Left lobe of liver (tissue), 2 donors: ENCODE measurements at places on chromosomes 13 and 19. TPM values are rescaled to one million over a fixed set of nuclear protein-coding genes. Genes with fewer than 3 reads are reported as not detected.

The LIG4 gene
- 7.1 TPM for total RNA-seq

The PSG2 gene
- total RNA-seq, result not detected

The CRB3 gene
- total RNA-seq, result 25.9 TPM

The PTGIR gene
- total RNA-seq, result 3.0 TPM

The ATP8A2 gene
- total RNA-seq, result not detected

The GPR12 gene
- not detected for total RNA-seq

The NUDT19 gene
- 8.2 TPM for total RNA-seq

The C5AR1 gene
- total RNA-seq, result 6.2 TPM

The TTC9B gene
- not detected for total RNA-seq

The TRPM4 gene
- 15.0 TPM for total RNA-seq

The IGFL1 gene
- total RNA-seq, result not detected

The KIR3DL2 gene
- total RNA-seq, result not detected

The FGF14 gene
- 0.48 TPM for total RNA-seq

The RFPL4A gene
- 1.0 TPM for total RNA-seq

The CEACAM6 gene
- 0.58 TPM for total RNA-seq

The NLRP5 gene
- total RNA-seq, result not detected

The HSH2D gene
- 0.86 TPM for total RNA-seq

The CATSPERD gene
- not detected for total RNA-seq

The KCNC3 gene
- 4.0 TPM for total RNA-seq

The PTGER1 gene
- 0.13 TPM for total RNA-seq

The VPS36 gene
- total RNA-seq, result 16.5 TPM

The CEACAM16 gene
- total RNA-seq, result not detected

The KLK14 gene
- total RNA-seq, result not detected

The IZUMO4 gene
- 5.2 TPM for total RNA-seq
